Stimulated activated CD8-positive, alpha-beta memory T cell treated with anti-CD3 and anti-CD28 coated beads, Interleukin-7, amount 100 ng/mL, for 4 hours (primary cell): ENCODE measurements at places on chromosomes 13 and 19.

DNA sequence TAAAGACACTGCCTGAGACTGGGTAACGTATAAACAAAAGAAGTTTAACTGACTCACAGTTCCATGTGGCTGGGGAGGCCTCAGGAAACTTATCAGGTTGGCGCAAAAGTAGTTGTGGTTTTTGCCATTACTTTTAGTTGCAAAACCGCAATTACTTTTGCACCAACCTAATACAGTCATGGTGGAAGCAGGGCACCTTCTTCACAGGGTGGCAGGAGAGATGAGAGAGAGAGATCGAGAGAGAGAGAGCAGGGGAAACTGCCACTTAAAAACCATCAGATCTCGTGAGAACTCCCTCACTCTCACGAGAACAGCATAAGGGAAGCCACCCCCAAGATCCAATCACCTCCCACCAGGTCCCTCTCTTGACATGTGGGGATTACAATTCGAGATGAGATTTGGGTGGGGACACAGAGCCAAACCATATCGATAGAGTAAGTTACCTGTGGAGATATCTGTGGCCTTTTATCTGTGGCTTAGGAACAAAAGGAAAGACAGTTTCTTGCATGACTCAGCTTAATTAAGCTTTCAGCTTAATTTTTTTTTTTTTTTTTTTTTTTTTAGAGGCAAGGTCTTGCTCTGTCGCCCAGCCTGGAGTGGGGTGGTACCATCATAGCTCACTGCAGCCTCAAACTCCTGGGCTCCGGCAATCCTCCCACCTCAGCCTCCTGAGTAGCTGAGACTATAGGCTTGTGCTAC lies 7.6 kb upstream of the CABP5 start:
- DNase-seq, result no peak

DNA sequence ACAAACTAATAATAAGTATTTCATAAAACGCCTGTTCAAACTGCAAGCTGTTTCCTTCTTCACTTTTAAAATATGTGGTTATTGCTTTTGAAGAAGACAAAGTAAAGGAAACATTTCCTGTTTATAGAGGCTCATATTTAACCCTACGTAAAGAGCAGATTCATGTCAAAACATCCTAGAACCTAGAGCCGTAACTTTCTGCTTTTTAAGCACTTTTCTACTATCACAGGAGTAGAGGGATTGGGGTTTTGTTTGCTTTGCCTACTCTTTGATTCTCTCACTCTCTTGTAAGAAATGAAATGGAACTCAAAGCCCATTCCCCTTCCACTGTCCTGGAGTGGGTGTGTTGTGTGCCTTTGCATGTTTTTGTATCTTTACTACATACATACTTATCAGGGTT lies 54.0 kb upstream of the GPR183 start:
- no peak for DNase-seq

- no peak for DNase-seq
These were observed 31.6 kb upstream of the GAS6 start for GRCh38 chr13:113895436-113895835.

GRCh38 chr19:607301-608154 lies 17.8 kb downstream of the HCN2 start:
- DNase-seq, result no peak

DNA sequence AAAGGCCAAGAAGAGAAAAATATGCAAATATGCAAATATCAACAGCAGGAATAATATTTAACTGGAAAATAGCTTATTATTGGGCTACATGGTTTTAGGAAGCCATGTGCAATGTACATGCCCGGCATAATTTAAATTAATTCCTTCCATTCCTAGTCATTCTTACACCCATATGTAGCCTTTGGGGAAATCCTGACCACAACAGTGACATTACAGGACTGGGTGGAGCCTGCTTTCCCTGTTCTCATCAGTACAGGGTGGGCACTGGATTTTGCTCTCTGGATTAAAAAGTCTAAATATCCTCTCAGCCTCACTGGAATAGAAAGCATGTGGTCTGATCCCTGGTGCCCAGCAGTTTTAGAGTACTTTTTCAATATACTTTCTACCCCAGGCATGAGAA lies 198.2 kb downstream of the DNAJC15 start:
- no peak for DNase-seq

GRCh38 chr13:85651440-85651839 lies 147.8 kb downstream of the SLITRK6 start:
- DNase-seq, result no peak

DNA sequence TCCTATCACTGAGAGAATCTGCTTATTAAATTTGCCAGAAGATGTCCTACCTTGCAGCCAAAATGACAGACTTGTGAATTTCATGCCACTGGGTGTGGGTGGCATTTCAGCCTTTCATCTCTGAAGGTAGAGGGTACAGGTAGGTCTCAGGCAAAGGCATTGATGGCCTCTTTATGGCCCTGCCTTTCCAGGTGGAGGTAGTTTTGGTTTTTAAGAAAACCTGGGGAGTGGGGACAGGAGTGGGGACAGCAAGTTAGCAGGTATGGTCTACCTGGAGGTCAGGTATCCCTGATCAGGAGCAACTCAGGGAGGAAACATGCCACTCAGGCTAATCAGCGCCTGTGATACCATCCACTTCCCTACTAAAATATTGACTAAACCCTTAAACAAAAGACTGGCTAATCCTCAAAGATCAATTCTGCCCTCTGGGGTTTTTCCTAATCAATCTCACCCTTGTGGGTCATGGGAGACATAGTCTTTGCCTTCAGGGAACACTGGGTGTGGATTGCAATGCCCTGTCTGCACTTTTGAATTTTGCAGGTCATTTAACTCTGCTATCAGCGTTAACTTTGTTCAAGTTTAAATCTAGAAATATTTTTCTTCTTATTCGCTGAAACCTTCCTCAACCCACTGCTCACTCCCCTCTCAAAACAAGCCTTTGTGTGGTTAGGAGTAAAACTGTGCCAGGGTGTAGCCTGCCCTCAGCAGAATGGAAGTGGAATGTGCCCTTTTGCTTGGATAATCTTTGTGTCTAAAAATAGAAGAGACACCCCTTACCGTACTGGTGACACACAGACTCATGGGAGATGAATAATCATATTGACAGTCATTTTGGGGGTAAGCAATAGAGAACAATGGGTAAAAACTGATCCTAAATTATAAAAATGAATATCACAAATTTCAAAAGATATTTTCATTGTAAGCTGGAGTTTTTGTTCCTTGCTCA lies 233.7 kb downstream of the COG6 start:
- DNase-seq, result no peak

DNA sequence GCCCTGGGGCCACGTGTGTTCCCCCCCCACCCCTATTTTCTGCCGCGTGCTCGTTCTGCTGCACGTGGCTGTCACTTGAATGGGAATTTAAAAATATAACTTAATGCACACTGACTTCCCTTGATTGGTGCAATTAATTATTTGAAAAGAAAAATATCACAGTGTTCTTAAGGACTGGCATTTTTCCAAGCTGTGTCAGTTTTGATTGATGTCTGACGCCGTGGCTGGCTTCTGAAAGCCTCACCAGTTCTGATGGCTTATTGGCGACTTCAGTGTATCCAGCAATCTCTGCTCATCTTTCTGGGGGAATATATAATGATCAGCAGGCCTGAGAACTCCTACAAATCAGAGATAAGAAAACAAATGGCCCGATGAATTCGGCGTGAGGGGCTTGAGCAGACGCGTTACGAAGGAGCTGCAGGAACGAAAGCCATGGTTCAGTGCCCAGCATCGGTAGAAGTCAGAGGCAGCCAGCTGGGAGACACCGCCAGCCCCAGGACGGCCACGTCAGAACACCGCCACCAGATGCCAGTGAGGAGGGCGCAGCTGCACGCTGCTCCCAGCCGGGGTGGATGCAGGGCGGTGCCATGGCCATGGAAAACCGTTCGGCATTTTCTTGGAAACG lies 111.2 kb downstream of the KDM4B start:
- no peak for DNase-seq

DNA sequence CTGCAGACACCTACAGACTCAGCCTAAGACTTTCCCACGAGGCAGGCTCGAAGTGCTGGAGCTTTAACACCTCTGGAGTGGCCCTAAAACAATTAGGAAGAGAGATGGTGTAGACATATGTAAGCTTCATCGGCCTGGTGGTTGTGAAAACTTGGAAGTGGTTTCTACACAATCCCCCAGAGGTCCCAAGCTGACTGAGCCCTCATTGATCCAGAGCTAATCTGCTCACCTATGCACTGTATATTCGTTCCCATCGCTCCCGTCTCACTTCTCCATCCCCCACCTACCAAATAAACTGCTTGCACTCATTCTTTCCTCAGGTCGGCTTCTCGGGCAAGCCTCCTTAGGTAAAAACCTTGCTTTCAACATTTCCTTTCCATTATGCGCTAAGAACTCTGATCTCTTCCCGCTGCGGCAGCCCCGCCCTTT lies 767 bp upstream of the ZNF793 start:
- no peak for DNase-seq

DNA sequence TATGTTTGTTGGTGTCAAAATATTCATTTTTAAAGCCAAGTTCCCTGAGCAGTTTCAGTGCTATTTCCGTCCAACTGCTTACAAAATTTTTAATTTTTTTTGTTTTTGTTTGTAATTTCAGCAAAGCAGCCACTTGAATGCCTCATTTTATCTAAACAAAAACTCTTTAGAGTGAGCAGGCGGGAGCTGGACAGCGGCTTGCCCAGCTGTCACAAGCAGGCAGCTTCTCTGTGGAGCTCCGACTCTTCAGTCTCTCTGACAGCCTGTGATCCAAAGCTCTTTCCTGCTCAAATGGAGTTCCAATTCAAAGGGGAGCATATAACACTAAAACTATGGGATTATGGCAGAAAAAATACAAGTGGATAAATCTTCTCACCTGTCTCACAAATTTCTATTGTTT lies 618.3 kb upstream of the PCDH20 start:
- DNase-seq, result no peak

GRCh38 chr13:38850868-38851626 lies 139.6 kb downstream of the STOML3 start:
- DNase-seq, result no peak

- DNase-seq, result no peak
These were observed 110.3 kb upstream of the EDNRB start for GRCh38 chr13:78028960-78029359.

GRCh38 chr19:7888145-7888825 lies at the start of gene LRRC8E:
TSS of gene LRRC8E (plus strand) at chr19:7888510. CDS start at chr19:7895604, 7,094 bp downstream.
- no peak for DNase-seq
